Psoas muscle (tissue), 8 donors: ENCODE measurements at places on chromosomes 2 and 18. TPM values are rescaled to one million over a fixed set of nuclear protein-coding genes. Genes with fewer than 3 reads are reported as not detected.

The LYG2 gene
- total RNA-seq, result not detected

DNA sequence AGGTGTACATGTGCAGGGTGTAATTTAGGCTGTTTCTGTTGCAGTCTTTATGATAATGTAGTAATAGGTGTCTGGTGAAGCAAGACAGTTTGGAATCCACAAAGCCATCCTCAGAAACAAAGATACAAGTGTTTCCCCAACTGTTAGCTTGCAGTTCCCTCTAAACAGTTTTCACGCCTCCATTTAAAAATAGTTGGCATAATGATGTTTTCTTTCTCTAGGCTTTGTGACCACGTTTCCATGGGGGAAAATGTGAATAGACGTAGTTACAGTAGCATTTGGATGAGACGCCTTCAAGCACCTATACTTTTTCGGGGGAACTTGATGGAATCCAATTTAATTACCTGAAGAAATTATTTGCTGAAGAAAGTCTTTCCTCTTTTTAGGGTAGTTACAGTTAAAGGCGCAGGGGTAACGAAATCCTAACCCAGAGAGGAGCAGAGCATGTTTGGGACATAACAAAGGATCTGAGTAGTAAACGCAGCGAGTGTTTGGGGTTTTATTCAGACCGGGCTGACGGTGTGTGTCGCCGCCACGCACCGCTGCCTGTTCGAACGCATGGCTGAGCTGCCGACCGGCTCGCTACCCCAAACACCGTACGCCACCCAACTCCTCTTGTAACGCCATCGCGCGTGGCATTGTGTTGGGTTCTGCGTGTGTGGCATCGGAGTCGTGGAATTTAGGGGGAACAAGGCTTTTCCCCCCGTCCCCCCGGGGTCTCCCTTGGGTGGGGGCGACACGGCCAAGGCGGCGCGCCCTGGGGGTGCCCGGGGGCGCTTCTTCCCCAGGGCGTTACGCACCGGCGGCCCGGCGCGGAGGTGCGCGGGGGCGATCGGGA is 681 bp upstream of the NRP2 start:
- peak overlapping the region; percentile 64 for H3K4me3 ChIP-seq
- H3K27me3 ChIP-seq, result peaks cover 4% of the 10 kb centered on the region
- H3K4me1 ChIP-seq, result no peaks in the 10 kb centered on the region
- no peaks in the 10 kb centered on the region for H3K36me3 ChIP-seq
- no peak overlapping the region for H3K27ac ChIP-seq

DNA sequence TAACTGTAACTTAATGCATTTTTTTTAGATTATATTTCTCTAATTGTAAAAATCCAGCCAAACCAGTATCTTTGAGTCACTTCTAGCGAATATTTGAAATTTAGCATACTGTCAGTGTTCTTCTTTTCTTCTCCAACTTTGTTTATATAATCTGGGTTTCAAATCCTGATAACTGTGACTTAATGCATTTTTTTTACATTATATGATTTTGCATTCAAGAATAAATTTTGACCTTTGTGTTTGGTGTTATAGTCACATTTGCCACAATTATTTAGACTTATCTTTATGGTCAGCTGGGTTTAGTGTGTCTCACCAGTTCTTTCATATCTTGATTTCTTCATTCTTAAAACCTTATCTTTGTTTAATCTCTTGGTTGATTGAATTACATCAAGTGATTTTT is 345.7 kb downstream of the SLC4A3 start:
- H3K27me3 ChIP-seq, result no peaks in the 10 kb centered on the region
- DNase-seq, result no peak
- H3K36me3 ChIP-seq, result no peaks in the 10 kb centered on the region

DNA sequence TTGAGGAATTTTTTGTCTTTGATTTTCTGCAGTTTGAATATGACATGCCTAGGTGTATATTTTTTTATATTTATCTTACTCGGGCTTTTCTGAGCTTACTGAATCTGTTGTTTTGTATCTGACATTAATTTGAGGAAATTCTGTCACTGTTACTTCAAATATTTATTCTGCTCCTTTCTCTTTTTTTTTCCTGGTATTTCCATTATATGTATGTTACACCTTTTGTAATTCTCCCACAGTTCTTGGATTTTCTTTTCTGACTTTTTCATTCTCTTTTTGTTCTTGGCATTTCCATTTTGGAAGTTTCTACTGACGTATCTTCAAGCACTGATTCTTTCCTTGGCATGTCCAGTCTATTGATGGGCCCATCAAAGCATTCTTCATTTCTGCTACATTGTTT is 24.1 kb upstream of the SKA1 start:
- H3K27ac ChIP-seq, result no peak overlapping the region

DNA sequence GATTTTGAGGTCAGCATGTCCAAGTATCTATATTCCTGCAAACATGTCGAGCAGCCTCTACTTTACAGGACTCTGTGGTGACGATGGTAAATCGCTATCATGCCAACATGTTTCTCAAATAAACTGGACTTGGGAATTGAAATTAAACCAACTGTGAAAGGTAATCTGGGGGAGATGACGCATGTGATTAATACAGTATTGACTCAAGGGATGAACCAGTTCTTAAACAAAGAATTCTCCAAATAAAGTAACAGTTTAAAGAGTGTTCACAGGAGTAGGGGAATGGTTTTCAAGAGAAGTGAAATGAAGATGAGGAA is 54.3 kb downstream of the THUMPD2 start:
- no peaks in the 10 kb centered on the region for H3K27me3 ChIP-seq
- H3K27ac ChIP-seq, result no peak overlapping the region
- H3K4me1 ChIP-seq, result peaks cover 23% of the 10 kb centered on the region
- H3K36me3 ChIP-seq, result no peaks in the 10 kb centered on the region

The TSGA10 gene
- 3.7 TPM for total RNA-seq

GRCh38 chr2:3102922-3103569 is 274.6 kb downstream of the EIPR1 start:
- H3K27me3 ChIP-seq, result no peaks in the 10 kb centered on the region
- no peaks in the 10 kb centered on the region for H3K4me1 ChIP-seq
- H3K27ac ChIP-seq, result no peak overlapping the region
- DNase-seq, result no peak

- H3K36me3 ChIP-seq, result no peaks in the 10 kb centered on the region
- no peak overlapping the region for H3K4me3 ChIP-seq
- H3K4me1 ChIP-seq, result no peaks in the 10 kb centered on the region
- no peak for DNase-seq
- H3K27ac ChIP-seq, result no peak overlapping the region
Measured at GRCh38 chr2:145190031-145190703, 670.2 kb upstream of the ZEB2 start.

The SPIRE1 gene
- 36.6 TPM for total RNA-seq

The L3MBTL4 gene
- total RNA-seq, result 1.3 TPM

- no peaks in the 10 kb centered on the region for H3K36me3 ChIP-seq
- H3K27ac ChIP-seq, result no peak overlapping the region
- H3K27me3 ChIP-seq, result no peaks in the 10 kb centered on the region
- no peak overlapping the region for H3K4me3 ChIP-seq
- no peak for DNase-seq
- no peaks in the 10 kb centered on the region for H3K4me1 ChIP-seq
Measured at GRCh38 chr2:166464187-166464586, 29.9 kb downstream of the SCN7A start.

- no peaks in the 10 kb centered on the region for H3K27me3 ChIP-seq
- no peak overlapping the region for H3K27ac ChIP-seq
- H3K36me3 ChIP-seq, result no peaks in the 10 kb centered on the region
- no peak for DNase-seq
- peaks cover 5% of the 10 kb centered on the region for H3K4me1 ChIP-seq
Measured at GRCh38 chr2:110731064-110731463, 1.3 kb upstream of the ACOXL start.

DNA sequence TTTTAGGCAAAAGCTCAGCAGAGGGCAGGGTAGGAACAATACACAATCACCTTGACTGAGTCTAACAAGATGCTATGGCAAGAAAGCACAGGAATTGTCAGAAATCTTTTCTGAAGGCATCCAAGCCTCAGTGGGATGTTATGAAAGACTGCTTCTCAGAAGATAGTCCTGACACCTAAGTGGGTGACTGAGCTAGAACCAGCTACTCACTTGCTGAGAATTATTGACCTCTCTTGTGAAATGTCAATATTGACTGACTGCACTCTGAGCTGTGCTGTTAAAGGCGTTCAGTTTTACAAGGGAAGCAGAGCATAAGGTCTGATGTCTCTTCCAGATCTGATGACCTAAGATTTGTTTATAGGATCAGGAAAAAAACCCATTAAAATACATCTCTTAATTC is 46.1 kb downstream of the TACR1 start:
- no peaks in the 10 kb centered on the region for H3K4me1 ChIP-seq
- H3K36me3 ChIP-seq, result no peaks in the 10 kb centered on the region
- DNase-seq, result no peak
- H3K27me3 ChIP-seq, result no peaks in the 10 kb centered on the region

DNA sequence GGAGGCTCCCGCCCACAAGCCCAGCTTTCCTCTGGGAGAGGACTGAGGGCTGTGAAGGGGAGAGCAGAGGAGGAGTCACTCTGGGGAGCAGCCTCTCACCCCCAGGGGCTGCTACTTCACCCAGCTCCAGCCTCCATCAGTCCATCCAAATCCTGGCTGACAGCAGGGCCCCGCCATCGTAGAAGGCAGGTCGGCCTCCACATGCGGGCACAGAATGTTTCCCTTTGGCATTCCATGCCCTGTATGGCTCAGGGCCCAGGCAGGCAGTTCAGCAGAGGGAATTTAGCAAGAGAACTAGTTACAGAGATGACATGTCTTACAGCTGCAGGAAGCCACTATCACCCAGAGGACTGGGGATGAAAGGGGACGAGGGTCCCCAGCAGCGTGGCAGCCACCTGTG is 6.4 kb upstream of the ODC1 start:
- peak; percentile 81 for DNase-seq
- H3K27ac ChIP-seq, result peak overlapping the region; percentile 30
- no peaks in the 10 kb centered on the region for H3K27me3 ChIP-seq
- H3K4me1 ChIP-seq, result peaks cover 20% of the 10 kb centered on the region

- no peak overlapping the region for H3K4me3 ChIP-seq
- H3K27ac ChIP-seq, result no peak overlapping the region
- no peaks in the 10 kb centered on the region for H3K27me3 ChIP-seq
- H3K36me3 ChIP-seq, result no peaks in the 10 kb centered on the region
- H3K4me1 ChIP-seq, result peaks cover 13% of the 10 kb centered on the region
Measured at GRCh38 chr18:23827681-23828080, 138.4 kb downstream of the LAMA3 start.

DNA sequence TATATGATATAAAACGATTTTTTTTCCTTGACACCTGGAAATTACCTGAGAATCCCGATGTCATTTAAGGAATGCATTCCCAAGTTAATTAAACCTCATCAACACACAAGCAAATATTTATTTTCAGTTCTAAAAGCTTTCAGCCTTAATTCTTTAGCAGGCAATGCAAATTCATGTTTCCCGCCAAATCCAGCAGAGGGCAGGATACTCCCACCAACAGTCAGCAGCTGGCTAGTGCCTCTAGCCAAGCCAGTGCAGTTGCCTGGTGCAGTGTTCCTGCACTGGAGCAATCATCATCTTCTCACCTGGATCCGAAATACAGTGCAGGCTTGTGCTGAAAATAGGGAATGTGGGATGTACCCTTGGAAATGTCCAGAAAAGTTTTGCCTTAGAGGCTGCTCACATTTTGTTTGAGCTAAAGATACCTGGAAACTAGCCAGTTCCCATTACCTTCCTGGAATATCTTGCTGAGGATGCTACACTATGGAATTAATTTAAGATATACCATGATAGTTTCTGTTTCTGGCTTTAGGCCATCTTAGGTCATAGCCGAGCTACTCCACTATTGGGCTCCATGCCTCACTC is 48.4 kb upstream of the CYTIP start:
- H3K36me3 ChIP-seq, result no peaks in the 10 kb centered on the region
- peak; percentile 69 for DNase-seq
- H3K27ac ChIP-seq, result no peak overlapping the region
- no peaks in the 10 kb centered on the region for H3K4me1 ChIP-seq
- no peak overlapping the region for H3K4me3 ChIP-seq
- no peaks in the 10 kb centered on the region for H3K27me3 ChIP-seq

The NYAP2 gene
- 0.56 TPM for total RNA-seq

DNA sequence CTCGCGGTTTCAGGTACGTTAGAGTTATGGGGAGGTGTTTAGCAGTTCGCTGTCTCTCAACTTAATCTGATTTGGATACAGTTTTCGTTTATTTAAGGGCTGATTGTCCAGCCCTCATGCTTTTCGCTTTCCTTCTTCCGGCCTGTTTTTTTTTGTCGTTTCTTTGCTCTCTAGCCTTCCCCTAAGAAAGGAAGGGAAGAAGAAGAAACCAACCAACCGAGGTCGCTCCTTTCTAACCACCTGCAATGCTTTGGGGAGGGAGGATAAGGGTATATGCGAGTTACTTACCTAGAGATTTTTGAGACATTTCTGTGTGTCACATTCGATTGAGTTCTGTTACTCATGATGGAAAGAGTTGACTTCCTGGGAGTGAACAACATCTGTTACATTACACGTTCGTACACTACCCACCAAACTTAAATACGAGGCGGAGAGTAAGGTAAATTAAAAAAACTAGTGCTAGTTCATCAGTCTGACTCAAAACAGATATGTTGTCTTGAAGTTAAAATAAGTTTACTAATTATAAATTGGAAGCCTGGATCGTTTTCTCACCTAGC is 918 bp downstream of the EIF5B start:
- H3K4me3 ChIP-seq, result peak overlapping the region; percentile 95
- no peak for DNase-seq
- H3K27me3 ChIP-seq, result no peaks in the 10 kb centered on the region
- no peaks in the 10 kb centered on the region for H3K36me3 ChIP-seq
- peak overlapping the region; percentile 97 for H3K27ac ChIP-seq
- peaks cover 50% of the 10 kb centered on the region for H3K4me1 ChIP-seq

The ATAD2B gene
- total RNA-seq, result 7.7 TPM

- DNase-seq, result no peak
- no peak overlapping the region for H3K4me3 ChIP-seq
- no peak overlapping the region for H3K27ac ChIP-seq
- H3K4me1 ChIP-seq, result no peaks in the 10 kb centered on the region
- H3K36me3 ChIP-seq, result no peaks in the 10 kb centered on the region
Measured at GRCh38 chr2:19378939-19379338, 20.5 kb upstream of the OSR1 start.

The SERPINB5 gene
- total RNA-seq, result not detected

- no peak overlapping the region for H3K4me3 ChIP-seq
- no peaks in the 10 kb centered on the region for H3K4me1 ChIP-seq
- H3K27ac ChIP-seq, result no peak overlapping the region
- DNase-seq, result no peak
Measured at GRCh38 chr2:138035608-138036217, 71.4 kb downstream of the HNMT start.

The STK39 gene
- 5.3 TPM for total RNA-seq

GRCh38 chr2:3313781-3314375 is 63.7 kb downstream of the EIPR1 start:
- H3K4me1 ChIP-seq, result no peaks in the 10 kb centered on the region
- H3K27me3 ChIP-seq, result no peaks in the 10 kb centered on the region

- no peaks in the 10 kb centered on the region for H3K4me1 ChIP-seq
- H3K27me3 ChIP-seq, result no peaks in the 10 kb centered on the region
- DNase-seq, result no peak
- H3K27ac ChIP-seq, result no peak overlapping the region
- no peak overlapping the region for H3K4me3 ChIP-seq
- no peaks in the 10 kb centered on the region for H3K36me3 ChIP-seq
Measured at GRCh38 chr2:150255528-150255927, 231.9 kb downstream of the RND3 start.
